ENCODE measurements at places on chromosomes 2 and 18. TPM values are rescaled to one million over a fixed set of nuclear protein-coding genes. Genes with fewer than 3 reads are reported as not detected.

Gene DPYSL5
- not detected for total RNA-seq

Gene SIX3
- total RNA-seq, result not detected

Gene SLC14A1
- total RNA-seq, result 1.9 TPM

Gene GAREM1
- total RNA-seq, result 5.8 TPM

Gene MAPK4
- 0.33 TPM for total RNA-seq

Gene ANKRD36
- 3.8 TPM for total RNA-seq

DNA sequence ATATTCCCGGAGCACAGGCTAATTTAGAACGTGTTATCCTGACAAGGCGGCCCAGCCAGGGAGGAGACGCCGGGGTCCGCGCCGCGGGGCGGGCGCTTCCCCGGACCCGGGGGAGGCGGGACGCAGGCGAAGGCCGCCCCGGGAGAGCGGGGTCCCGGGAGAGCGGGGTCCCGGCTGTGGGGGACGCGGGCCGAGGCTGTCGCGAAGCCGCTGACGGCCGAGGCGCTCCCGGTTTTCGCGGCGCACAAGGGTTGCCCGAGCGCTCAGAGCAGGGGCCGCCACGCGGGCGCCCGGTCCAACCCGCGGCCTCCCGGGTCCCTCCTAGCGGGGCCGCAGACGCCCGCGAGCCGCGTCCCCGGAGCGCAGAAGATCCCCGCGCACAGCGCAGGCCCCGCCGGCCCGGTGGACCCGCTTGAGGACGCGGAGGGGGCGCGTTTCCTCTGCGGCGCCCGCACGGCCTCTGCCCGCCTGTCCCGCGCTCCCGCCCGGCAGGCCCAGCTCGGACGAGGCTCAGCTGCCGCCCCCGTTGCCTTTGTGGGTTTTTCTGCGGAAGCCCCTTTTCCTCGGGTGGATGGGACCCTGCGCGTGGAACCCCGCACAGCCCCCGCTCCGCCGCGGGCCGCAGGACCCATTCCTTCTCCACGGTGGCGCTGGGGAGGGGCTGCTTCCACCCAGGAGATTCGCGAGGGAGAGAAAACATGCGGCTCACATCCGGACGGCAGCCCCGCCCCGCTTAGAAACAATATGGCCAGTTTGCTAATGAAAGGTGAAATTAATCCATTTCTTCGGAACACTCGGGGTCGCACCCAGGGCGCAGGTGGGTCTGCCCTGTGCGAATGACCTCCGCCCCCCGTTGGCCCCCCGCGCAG is 9.6 kb upstream of the KCNG2 start:
- no peaks in the 10 kb centered on the region for H3K36me3 ChIP-seq
- no peak overlapping the region for H3K27ac ChIP-seq
- no peaks in the 10 kb centered on the region for H3K27me3 ChIP-seq
- H3K4me1 ChIP-seq, result no peaks in the 10 kb centered on the region
- no peak for DNase-seq

DNA sequence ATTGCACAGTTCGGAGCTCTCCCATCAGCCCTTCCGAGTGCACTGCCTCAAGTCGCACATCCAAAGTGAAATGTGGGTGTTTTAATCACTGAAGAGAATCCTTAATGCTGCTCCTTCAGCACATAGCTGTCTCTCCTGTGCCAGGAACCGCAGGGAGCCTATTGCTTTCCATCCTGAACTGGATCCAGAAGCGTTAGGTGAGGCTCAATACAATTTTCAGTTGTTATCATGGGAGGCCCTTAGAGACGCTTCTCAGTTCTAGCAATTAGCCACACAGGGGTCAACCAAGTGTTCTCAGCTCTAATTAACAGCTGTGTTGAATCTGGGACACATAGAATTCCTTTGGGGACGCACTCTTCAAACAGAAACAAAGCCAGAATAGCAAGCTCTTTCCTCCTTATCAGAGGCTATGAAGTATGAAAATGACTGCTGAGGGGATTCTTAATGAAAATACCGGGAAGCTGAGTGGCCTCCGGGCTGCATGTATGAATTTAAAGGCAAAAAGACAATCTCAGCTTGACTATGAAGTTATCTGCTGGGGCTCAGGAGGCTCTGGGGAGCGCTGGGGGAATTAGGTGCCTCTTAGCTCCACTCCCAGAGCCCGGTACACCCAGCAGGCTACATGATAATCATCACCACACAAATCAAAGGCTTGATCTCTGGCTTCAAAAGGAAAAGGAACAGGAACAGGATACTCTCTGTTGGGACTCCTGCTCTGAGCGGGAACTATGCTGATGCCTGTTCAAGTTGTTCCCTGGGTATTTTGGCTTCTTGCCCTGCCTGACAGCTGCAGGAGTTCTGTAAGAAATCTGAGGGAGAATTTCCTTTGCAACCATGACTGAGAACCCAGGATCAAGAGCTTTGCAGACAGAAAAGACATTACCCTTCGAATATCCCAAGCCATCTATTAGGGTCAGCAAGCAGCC is 55.4 kb upstream of the NCOA1 start:
- DNase-seq, result no peak
- no peaks in the 10 kb centered on the region for H3K4me1 ChIP-seq
- H3K27ac ChIP-seq, result no peak overlapping the region
- no peak overlapping the region for H3K4me3 ChIP-seq
- H3K27me3 ChIP-seq, result no peaks in the 10 kb centered on the region

GRCh38 chr2:191635333-191636234 is 42.4 kb upstream of the NABP1 start:
- H3K27ac ChIP-seq, result no peak overlapping the region
- no peaks in the 10 kb centered on the region for H3K27me3 ChIP-seq
- DNase-seq, result no peak
- H3K4me1 ChIP-seq, result no peaks in the 10 kb centered on the region

DNA sequence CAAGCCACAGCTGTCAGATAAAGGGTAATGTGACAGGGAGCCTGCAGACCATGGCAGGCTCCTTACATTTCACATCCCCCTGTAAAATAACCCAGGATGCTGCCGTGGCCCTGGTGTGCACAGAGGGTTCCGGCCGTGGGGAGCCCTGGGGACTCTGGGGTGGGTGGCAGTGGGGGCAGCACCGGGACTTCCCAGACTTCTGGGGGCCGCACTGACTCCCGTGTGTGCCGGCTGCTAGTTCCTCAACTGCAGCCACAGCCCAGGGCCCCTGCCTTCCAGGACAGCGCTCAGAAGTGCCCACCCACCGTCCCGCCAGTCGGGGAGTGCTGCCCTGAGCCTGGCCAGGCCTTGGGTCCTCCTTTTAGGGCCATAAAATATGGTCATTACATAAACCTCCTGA is 56.5 kb downstream of the CIB4 start:
- no peak overlapping the region for H3K27ac ChIP-seq
- no peaks in the 10 kb centered on the region for H3K4me1 ChIP-seq
- no peak overlapping the region for H3K4me3 ChIP-seq
- DNase-seq, result peak; percentile 36
- no peaks in the 10 kb centered on the region for H3K36me3 ChIP-seq
- no peaks in the 10 kb centered on the region for H3K27me3 ChIP-seq

DNA sequence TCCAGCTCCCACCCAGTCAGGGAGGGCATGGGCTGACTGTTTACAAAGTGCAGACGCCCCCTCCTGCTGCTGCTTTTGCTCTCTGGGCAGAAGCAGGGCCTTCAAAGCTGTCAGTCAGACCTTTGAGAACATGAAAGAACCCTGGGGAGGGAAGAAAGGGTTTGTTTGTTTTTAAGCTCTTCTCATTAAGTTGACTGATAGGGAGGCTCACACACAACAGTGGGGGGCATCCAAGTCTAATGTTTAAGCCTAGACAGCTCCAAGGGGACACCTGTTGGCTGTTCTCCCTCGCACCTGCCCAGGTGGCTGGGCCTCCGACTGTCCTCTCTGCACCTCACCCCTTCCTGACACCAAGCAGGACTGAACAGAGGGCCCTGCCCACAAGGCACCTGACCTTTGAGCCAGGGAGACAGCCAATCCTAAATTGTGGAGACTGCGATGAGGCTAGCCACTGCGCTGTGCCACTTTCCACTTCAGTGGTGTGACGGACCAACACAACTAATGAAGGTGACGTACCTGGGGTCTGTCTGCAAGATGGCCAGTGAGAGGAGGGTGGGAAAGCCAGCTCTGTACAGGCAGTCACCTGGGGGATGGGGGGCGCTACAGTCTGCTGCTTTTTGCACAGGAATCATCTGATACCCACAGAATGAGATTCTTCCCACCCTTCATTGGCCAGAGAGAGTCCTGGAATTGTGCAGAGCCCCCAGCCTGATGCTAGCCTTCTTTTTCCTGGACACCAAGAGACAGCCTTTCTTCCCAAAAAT is 16.3 kb downstream of the ST6GAL2 start:
- no peaks in the 10 kb centered on the region for H3K36me3 ChIP-seq
- H3K4me1 ChIP-seq, result no peaks in the 10 kb centered on the region
- no peak for DNase-seq
- H3K27me3 ChIP-seq, result no peaks in the 10 kb centered on the region

DNA sequence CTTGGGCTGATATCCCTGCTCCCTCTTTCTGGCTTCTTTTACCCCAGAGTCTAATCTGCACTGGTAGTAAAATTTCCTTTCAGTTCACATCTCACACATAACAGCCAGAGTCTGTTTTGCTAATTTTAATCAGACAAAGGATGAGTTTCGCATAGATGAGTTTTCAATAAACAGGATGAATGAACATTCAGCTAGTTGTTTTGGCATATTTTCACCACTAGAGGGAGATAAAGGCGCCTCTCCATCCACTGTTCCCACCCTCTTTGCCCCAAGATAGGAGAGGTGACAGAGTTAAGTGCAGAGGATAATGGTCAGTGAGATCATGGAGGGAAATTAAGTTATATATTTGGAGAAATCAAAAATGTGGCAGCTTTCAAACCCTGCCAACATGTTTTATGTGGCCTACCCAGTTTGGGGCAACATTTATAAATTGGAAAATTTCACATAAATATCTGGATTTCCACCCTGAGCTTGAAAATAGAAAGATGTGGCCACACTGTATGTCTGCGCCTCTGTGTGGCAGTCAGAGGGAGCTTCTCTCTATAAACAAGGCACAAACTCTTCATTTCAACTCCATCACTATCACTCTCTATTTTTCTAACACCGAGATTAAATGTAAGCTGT is 48.5 kb upstream of the DTNA start:
- H3K27me3 ChIP-seq, result no peaks in the 10 kb centered on the region
- no peaks in the 10 kb centered on the region for H3K4me1 ChIP-seq
- DNase-seq, result no peak

DNA sequence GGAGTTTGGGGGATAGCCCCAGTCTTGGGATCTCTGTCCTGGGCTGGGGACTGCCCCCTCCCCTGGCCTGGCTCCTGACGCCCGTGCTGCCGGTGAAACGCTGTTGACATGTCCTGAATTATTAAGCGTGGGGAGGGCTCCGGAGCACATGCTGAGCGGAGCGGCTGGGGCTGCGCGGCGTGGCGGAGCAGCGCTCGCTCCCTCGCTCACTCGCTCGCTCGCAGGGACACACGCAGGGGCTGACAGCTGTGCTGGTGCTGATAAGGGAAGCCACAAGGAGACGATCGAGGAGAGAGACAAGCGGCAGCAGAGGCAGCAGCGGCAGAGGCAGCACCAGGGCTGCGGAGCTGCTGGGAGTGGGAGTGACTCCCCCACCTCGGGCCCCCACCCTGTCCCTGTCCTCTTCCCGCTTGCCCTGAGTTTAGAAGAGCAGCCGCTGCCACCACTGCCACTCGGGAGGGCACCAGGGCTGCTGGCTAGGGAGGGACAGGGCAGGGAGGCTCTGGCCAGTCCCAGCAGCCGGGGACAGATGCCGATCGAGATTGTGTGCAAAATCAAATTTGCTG is at the start of gene ASIC4:
Gene ASIC4 (plus strand): TSS at position 287 of the 566 bp plus-strand sequence. CDS start 243 bp downstream, at position 530.
- no peak within 1 kb of the TSS for H3K27ac ChIP-seq
- H3K36me3 ChIP-seq, result no peaks in the 10 kb centered on the region
- no peak for DNase-seq
- H3K4me3 ChIP-seq, result no peak within 1 kb of the TSS

GRCh38 chr2:65374999-65375398 is 57.4 kb downstream of the SPRED2 start:
- H3K4me1 ChIP-seq, result no peaks in the 10 kb centered on the region
- peak overlapping the region; percentile 87 for H3K27ac ChIP-seq
- no peak for DNase-seq
- H3K27me3 ChIP-seq, result no peaks in the 10 kb centered on the region

- no peak for DNase-seq
- no peaks in the 10 kb centered on the region for H3K27me3 ChIP-seq
- no peak overlapping the region for H3K27ac ChIP-seq
- no peaks in the 10 kb centered on the region for H3K4me1 ChIP-seq
- H3K4me3 ChIP-seq, result no peak overlapping the region
- no peaks in the 10 kb centered on the region for H3K36me3 ChIP-seq
These were observed 165.2 kb downstream of the SH3BP4 start for GRCh38 chr2:235116885-235117492.

- H3K4me1 ChIP-seq, result no peaks in the 10 kb centered on the region
- H3K36me3 ChIP-seq, result no peaks in the 10 kb centered on the region
- no peak for DNase-seq
- H3K27ac ChIP-seq, result no peak overlapping the region
- H3K4me3 ChIP-seq, result no peak overlapping the region
- H3K27me3 ChIP-seq, result no peaks in the 10 kb centered on the region
These were observed 112.0 kb downstream of the ZBTB7C start for GRCh38 chr18:48297139-48297538.

GRCh38 chr2:6392966-6393365 is 472.7 kb downstream of the CMPK2 start:
- no peaks in the 10 kb centered on the region for H3K36me3 ChIP-seq
- DNase-seq, result no peak
- no peak overlapping the region for H3K4me3 ChIP-seq
- no peaks in the 10 kb centered on the region for H3K4me1 ChIP-seq
- H3K27me3 ChIP-seq, result no peaks in the 10 kb centered on the region
- no peak overlapping the region for H3K27ac ChIP-seq

GRCh38 chr2:3450385-3451010 is 68.8 kb downstream of the ADI1 start:
- DNase-seq, result no peak
- no peak overlapping the region for H3K4me3 ChIP-seq
- H3K4me1 ChIP-seq, result no peaks in the 10 kb centered on the region
- H3K36me3 ChIP-seq, result peaks cover 9% of the 10 kb centered on the region
- no peaks in the 10 kb centered on the region for H3K27me3 ChIP-seq
- no peak overlapping the region for H3K27ac ChIP-seq

DNA sequence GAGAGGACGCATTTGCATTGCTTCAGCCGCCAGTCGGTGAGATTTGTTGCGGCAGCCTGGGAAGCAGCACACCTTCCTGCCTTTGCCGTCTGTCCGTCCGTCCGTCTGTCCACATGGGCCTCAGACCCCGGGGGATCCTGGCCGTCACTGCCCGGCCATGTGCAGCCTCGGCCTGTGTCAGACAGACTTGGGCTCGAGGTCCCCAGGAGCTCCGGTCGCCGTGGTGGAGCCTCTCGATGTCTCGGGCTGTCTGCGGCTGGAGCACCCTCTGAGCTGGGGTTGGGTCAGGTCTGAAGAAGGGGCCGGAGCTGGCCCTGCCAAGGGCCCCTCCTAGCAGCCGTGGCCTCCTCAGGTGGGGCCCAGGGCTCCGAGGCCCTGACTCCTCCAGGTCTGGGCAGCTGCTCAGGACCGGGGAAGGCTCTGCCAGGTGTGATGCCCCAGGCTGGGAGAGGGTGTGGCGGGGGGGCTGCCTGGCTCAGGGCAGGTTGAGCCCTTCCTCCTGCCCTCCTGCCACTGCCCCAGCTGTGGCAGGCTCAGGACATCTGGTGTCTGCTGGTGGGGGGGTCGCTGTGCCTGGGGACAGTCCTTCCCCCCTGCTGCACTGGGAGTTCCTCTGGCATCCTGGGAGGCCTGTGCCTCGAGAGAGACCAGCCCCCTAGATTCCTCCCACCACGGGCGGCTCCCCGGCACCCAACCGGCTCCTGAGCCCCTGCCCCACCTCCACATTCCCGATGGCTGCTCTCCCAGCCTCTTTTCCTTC is 11.8 kb downstream of the NEU4 start:
- H3K27me3 ChIP-seq, result no peaks in the 10 kb centered on the region
- H3K4me3 ChIP-seq, result no peak overlapping the region

Measured in right lobe of liver (tissue), 6 donors.